ENCODE measurements at places on chromosomes 4 and X.

DNA sequence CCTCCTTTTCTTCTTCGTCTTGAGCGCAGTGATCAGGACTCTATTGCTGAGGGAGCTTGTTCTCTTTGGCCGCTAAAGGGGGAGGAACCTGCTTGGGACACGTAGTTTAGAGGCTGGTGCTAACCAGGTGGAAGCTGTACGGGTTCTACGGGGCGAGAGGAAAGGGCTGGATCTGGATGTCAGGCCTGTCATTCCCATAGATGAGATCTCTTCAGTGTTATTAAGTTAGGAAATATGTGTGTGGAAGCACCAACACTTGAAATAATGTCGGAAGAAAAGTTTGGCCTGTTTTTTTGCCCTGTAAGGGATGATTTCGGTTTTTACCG is 643 bp downstream of the SRP72 start:
- DNase-seq = no peak

DNA sequence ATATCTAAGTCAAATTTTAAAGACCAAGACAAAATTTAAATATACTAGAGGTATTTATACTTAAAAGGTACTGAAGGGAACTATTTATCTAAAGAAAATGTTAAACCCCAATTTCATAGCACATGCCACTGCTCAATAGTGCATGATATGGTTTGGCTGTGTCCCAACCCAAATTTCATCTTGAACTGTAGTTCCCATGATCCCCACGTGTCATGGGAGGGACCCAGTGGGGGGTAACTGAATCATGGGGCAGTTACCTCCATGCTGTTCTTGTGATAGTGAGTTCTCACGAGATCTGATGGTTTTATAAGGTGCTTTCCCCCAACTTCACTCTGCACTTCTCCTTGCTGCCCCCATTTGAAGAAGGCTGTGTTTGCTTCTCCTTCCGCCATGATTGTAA is 32.3 kb downstream of the MAML3 start:
- DNase-seq = no peak

DNA sequence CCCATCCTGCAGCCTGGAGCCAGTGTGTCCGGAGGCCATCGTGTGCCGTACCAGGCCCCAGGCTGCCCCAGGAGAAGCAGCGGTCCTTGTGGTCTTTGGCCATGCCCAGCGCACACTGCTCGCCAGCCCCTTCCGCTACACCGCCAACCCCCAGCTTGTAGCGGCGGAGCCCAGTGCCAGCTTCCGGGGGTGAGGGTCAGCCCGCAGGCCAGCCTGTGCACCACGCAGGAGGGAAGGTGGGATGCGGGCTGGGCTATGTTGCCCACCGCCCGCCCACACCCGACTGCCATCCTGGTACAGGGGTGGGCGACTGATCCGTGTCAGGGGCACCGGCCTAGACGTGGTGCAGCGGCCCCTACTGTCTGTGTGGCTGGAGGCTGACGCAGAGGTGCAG is 7.6 kb upstream of the SRPK3 start:
- DNase-seq = peak; percentile 3

DNA sequence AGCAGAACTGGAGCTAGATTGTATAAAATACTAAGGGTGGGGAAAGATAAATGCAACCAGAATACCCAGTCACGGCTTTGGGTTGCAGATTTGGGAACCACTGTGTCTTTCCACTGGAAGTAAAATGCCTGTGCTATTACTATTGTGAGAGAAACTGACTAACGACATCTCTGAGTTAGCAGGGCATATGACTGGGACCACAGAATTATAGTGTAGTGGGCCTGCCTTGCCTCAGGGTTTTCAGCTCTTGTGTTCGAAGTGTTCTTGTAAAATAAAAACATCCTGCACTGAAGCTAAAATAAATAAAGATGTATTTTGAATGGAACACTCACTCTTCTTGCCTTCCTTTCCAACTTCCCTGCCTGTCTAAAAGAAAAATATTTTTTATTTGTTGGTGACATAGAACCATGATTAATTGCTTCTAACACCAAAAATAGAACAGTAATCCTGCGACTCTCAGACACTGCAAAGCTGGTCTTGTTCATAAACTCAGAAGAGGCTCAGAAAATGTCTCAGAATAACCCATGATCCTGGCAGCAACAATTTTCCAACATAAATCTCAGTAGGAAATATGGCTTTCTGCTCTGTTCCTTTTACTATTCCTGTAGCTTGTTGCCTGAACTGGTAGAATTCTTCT is 104.2 kb downstream of the FAM47B start:
- DNase-seq = no peak
